NCI-H2107 (cell line): ENCODE measurements at places on chromosomes 7 and 10.

GRCh38 chr7:92873776-92874175 lies 37.4 kb upstream of the CDK6 start:
- DNase-seq, result no peak

GRCh38 chr10:107496594-107496993 lies 332.1 kb upstream of the SORCS1 start:
- DNase-seq, result no peak

GRCh38 chr10:48838834-48839233 lies 100.8 kb downstream of the LRRC18 start:
- DNase-seq, result no peak

GRCh38 chr7:75817116-75817515 lies 3.5 kb upstream of the CCL24 start:
- DNase-seq, result no peak

- no peak for DNase-seq
Measured at GRCh38 chr10:2143213-2143835, 406.0 kb upstream of the ADARB2 start.

DNA sequence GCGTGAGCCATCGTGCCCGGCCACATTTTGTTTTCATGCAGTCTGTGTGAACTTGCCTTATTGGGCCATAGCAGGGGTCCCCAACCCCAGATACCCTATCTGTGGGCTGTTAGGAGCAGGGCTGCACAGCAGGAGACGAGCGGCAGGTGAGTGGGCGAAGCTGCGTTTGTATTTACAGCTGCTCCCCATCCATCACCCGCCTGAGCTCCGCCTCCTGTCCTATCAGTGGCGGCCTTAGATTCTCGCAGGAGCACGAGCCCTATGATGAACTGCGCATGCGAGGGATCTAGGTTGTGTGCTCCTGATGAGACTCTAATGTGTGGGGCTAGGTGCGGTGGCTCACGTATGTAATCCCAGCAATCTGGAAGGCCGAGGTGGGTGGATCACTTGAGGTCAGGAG lies 293.9 kb downstream of the CAMK1D start:
- no peak for DNase-seq
